ENCODE measurements at places on chromosomes 5 and 9.

DNA sequence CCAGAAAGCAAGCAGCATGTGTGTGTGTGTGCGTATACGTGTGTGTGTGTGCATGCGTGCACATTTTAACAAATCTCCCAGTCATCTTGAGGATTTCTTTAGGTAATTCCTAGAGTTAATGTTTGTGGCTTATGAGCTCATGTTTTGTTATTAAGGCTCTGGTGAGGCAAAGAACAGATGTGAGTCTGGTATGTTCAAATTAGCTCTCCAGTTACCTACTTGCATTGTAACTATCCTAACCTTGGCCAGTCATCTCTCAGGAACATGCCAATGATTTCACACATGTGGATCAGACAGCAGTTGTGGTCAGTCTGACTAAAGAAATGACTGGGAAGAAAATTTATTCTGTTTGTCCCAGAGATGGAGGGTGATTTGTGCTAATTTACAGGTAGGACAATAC is 163.1 kb downstream of the IZUMO3 start:
- no peak for DNase-seq

GRCh38 chr9:99835142-99835541 is 13.5 kb downstream of the NR4A3 start:
- DNase-seq: no peak

DNA sequence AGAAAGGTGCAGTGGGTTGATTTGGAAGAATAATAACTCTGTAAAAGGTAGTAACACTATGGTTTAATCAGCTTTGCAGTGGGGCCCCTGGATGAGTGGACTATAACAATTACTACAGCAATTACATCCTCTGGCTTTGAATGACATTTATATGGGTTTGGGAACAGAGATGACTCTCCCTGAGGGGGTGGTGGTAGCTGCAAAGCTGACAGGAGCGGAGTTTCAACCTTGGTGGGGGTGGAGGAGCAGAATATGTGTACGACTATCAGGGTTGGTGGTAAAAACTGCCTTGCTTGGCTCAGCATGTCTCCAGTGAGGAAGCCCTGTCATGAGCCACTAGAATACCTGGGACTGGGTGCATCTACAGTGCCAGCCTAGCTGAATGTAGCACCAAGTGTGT is 28.3 kb upstream of the NR3C1 start:
- no peak for DNase-seq

DNA sequence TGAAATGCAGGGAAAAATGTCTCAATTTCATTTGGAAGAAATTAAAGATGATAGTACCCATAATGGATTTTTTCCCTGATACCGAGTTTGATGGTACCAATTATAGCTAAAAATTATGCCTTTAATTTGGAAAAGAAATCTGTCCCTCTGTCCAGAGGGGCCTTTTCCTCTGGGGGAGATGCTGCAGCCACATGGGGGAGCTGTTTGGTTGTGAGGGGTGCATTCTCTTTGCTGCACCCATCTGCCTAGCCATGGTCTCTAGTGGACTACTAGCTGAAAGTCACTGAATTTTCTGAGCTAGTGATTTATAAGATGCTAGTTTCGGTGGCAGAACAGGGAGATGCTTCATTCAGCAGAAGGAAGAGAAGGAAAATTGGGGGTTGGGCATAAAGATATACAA is 9.6 kb downstream of the SEC61B start:
- DNase-seq: no peak

DNA sequence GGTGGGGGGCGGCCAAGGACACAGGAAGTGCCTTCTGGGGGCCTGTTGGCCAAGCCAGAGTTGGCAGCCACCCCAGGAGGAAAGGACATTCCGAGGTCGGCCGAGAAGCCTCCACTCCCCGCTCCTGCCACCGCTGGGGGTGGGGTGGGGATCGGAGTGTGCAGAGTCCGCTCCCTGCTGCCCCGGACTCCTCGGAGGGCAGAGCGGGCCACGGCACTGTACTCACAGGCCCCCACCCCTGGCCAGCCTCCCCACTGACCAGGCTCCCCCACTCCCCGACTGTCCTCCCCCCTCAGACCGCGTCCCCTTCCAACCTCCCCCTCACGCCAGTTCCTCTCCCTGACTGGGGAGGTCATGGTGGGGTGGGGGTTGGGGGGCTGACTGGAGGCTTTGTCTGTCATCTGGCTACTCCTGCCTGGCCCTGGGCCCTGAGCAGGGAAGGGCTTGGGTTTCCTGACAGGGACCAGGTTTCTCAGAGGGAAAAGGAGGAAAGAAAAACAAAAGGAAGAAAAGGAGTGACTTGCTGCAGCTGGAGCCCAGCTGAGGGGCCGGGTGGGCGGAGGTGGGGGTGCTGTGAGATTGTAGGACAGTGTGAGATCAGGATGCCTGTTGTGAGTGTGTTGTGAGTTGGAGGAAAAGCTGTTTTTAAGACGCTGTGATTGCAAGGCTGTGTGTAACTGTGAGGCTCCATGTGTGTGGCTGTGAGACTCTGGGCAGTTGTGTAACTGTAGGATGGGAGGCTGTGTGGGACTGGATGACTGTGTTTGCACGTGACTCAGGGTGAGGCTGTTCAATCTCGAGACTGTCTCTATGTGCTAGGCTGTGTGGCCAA is 29.7 kb downstream of the CNTFR start:
- DNase-seq: no peak

DNA sequence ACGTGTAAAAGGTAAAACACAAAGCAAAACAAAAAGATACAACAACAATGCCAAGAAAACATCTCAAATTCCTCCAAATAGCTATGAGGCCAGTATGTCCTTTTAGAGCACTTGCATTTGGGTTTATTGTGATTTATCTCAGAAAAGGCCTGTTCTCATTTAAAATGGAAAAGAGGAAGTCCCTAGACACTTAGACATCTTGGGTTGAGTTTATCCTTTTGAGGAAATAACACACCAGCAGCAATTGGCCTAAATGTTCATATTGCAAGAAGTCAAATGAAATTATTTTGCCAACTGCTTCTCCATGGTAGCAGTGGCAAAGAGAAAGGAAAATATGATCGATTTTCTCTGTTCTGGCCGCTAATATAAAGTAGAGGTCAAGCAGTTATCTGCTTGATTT is 43.6 kb upstream of the TRMT10B start:
- DNase-seq: no peak

DNA sequence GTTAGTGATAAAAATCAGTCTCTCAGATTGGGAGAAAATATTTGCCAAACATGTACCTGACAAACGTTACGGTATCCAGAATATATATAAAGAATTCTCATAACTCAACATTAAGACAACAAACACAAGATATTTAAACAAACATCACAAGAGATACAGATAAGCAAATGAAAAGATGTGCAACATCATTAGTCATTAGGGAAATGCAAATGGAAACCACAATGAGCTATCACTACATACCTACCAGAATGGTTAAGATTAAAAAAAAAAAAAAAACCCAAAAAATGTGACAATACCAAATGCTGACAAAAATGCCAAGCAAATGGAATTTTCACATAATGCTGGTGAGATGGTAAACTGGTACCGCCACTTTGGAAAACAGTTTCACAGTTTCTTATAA is 15.4 kb downstream of the CERT1 start:
- DNase-seq: no peak

GRCh38 chr9:137112564-137113384 is 1.8 kb downstream of the DPP7 start:
- no peak for DNase-seq

DNA sequence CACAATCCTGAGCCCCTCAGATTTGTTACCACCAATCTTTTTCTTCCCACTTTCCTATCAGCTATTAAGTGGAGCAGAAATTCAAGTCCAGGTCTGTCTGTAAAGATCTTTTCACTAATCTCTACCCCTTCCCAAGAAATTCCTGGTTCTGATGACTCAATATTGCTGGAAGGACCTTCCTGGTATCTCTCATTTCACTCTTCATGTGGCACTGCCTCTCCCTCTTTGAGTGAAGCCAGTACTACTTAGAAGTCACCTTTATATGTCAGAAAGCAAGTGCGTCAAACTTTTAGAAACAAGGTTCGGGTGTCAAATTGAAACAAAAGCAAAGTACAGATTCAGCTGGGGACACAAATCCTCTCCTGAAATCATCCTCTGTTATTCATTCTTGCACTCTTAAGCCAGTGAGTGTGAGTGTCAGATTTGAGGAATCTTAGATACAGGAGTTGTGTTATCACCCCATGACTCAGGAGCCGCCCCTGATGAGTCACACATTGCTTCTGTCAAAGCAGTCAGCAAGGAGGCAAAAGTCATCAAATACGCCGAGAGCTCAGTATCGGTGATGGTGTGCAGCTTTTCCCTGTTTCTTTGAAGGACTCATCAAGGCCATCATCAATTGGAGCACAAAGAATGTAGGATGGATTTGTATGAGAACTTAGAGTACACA is 313.0 kb downstream of the CETN3 start:
- no peak for DNase-seq

DNA sequence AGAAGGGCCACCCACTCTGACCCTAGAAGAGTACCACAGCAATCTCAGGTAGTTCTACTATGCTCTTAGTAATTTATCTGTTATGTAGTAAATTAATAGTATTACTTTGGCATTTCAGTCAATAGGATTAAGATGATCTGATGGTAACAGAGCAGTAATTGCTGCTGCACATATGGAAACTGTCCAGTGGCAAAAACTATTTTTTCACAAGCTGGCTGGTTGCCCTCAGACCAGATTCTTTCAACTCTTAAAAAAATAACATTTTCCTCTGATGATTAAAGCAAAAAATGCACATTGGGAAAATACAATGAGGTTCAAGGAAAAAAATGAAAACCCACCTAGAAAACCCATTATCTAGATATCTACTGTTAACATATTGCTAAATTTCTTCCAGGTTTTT is 19.7 kb downstream of the GLRA1 start:
- no peak for DNase-seq

DNA sequence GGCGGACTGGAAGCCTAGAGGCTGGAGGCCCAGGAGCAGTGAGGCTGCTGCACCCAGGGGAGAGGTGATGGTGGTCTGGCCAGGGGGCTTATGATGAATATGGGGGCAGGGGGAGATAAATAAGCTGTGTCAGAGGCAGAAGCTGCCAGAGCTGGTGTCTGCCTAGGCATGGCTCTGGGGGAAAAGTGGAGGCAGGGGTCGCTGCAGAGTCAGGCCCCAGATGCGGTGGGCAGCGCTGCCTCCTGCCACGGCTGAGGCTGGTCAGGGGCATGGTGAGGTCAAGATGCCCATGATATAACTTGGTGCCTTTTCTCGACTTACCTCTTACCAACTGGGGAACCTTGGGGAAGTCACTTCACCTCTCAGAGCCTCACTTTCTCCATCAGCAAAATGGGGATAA is 51.1 kb downstream of the NSG2 start:
- no peak for DNase-seq

- DNase-seq: no peak
Measured at GRCh38 chr5:116137544-116138378, 52.9 kb downstream of the COMMD10 start.

DNA sequence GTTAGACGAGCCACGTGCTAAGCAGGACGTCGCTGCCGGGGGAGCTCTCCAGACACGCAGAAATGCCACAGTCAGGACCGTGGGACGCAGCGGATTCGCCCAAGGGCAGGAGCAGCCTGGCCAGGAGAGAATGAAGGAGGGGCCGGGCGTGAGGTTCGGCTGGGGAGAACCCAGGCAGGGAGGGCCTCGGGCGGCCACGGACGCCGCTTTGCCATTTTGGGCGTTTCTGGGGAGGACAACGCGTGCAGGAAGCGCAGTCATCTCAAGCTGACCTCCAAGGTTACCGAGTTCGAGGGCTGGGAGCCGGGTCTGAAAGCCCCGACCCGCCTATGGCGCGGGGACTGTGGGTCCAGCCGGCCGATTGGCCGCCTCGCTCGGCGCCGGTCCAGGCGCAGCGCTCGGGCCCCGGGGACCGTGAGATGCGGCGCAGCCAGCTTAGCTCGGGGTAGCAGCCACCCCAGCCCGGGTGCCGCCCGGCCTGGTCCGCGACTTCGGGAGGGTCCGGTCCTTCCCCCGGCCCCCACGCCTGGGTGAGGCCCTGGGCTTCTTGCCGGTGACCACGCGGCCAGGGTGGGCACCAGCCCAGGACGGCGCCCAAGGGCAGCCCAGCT is 760 bp upstream of the MAN1B1 start:
- DNase-seq: no peak

- DNase-seq: no peak
Measured at GRCh38 chr5:126484253-126484652, 61.0 kb downstream of the GRAMD2B start.

- no peak for DNase-seq
Measured at GRCh38 chr5:95426227-95426626, 35.1 kb downstream of the FAM81B start.

DNA sequence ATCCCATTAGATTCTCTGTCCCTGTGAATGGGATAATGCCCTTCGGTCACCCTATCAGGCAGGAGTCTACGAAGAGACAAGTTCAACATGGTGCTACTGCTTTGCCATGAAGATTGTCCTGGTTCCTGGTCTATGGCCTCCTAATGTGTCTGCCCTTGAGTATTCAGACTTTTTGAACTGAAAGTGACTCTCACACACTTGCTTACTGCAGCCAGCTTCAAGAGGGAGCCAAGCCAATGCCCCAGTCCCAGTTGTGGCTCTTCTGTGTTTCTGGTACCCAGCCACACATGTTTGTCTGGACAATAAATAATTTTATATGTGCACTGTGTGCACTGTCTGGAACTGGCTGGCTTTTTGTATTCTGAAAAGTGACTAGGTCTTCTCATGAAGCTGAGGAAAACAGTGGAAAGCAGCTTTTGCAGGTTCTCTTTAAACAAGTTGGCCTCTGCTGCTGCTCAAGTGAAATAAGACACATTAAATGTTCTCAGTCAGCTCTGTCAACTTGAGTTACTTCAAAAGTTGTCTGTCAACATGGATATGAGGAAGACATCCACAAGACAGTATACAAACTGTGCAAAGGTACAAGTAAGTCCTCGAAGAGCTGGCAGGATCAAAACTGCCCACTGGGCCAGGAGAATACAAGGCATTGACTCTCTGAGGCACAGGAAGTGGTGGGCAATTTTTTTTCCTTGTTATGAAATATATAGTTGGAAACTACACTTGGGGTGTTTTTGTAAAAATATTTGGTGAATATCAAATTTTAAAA is 60.0 kb downstream of the ZNF608 start:
- DNase-seq: no peak

GRCh38 chr5:68167195-68167651 is 48.3 kb upstream of the PIK3R1 start:
- DNase-seq: no peak

GRCh38 chr5:4518903-4519672 is 621.0 kb upstream of the ADAMTS16 start:
- DNase-seq: no peak

DNA sequence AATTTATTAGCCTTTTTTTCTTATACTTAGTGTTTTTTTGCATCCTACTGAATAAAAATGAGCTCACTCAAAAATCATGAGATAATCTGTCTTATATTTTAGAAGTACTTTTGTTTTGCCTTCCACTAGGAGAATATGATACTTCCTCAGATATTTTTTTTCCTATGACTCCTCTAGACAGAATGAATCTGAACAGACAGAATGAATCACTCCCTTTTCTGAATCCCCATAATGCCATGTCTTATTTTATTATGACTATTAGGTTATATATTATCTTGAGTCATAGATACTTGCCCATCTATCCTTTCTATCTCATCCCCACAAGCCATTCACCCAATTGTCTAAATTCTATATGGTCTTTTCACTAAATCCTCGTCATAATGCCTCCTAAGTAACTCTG is 134.6 kb downstream of the BRINP1 start:
- no peak for DNase-seq

- no peak for DNase-seq
Measured at GRCh38 chr5:74093561-74093960, 467.6 kb downstream of the ARHGEF28 start.
